IPS-NIHi11 (cell line): ENCODE measurements at places on chromosomes 1 and 21.

- DNase-seq = no peak
Measured at GRCh38 chr1:31878058-31878457, 60.1 kb downstream of the PTP4A2 start.

DNA sequence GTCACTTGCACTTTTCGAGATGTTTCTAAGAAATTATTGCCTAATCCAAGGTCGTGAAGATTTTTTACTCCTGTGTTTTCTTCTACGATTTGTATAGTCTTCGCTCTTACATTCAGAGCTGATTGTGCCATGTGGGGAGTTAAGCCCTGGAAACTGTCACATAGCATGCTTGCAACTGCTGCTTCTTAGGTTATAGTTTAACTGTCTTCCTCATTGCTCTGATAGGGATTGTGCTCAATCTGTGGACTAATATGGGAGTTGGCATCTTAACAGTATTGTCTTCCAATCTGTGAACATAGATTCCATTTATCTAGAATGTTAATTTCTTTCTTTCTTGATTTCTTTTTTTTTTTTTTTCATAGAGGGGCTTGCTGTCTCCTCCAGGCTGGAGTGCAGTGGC lies 34.8 kb upstream of the CAMTA1 start:
- no peak for DNase-seq

- no peak for DNase-seq
Measured at GRCh38 chr1:244113532-244114320, 62.6 kb downstream of the ZBTB18 start.

DNA sequence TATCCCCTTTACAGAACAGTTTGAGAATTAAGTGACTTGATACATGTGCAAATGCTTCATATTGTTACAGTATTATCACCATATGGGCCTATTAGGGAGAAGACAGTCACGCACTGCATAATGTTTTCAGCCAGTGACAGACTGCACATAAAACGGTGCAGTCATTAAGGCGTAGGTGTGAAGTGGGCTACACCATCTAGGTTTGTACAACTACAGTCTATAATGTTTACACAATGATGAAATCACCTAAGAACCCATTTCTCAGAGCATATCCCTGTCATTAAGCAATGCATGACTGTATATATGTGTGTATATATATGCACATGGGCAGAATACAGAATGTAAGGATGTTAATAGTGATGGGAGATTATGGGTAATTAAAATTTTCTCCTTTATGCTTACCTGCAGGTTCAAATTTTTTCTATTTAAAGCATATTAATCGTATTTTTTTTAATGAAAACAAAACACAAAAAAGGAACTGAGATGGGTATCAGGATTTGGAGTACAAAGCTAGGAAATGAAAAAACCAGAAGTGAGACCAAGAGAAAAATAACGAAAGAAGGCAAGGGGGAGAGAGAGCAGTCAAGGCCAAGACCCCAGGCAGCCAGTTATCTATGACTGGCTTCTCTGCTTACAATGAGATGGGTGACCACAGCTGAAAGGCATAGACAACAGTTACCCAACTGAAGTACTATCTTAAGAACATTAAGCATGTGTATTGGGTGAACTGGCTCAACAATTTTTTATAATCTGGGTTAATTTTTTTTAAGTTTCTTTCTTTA lies 122.9 kb upstream of the DAB1 start:
- DNase-seq = no peak
